Activated CD8-positive, alpha-beta memory T cell treated with anti-CD3 and anti-CD28 coated beads for 1 hour (primary cell): ENCODE measurements at places on chromosomes 7 and 10.

DNA sequence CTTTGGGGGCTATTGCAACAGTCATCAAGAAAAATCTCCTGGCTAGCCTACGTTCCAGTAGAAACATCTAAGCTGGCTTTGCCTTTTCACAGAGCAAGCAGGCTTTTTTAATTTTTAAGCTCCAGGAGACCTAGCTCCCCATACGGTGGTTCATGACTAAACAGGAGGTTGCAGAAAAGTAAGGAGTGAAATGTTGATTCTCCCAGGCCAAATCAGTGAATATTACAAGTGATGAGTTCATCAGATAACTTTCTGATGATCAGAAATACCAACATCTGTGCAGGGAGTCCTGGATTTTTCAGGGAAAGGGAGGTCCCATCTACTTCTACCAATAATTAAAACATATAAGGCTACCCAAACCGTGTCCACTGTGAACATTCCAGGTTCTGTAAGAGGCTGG, 477.3 kb upstream of the CELF2 start:
- DNase-seq = no peak

- DNase-seq = no peak
These were observed 724.6 kb upstream of the CELF2 start for GRCh38 chr10:10293041-10293440.

DNA sequence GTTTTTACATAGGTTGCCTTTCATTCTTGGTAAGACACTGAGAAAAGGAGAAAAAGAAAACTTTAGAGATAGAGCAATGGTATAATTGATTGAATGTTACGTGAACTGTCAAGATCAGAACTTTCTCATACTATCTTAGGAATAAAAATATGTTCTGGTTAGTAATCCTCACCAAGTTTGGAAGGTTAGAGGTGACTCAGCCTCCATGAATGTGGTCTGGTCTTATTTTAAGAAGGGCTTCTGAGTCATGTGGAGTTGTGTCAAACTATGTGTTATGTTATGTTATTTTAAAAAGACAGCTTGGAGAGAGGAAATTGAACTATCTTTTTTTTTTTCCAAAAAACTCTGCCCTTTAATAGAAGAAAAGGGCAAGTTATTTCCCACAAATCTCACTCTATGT, 458.6 kb upstream of the KLF6 start:
- DNase-seq = no peak

GRCh38 chr10:22230158-22230833, 12.5 kb upstream of the EBLN1 start:
- no peak for DNase-seq

GRCh38 chr7:146862415-146862814, 745.8 kb downstream of the CNTNAP2 start:
- no peak for DNase-seq

DNA sequence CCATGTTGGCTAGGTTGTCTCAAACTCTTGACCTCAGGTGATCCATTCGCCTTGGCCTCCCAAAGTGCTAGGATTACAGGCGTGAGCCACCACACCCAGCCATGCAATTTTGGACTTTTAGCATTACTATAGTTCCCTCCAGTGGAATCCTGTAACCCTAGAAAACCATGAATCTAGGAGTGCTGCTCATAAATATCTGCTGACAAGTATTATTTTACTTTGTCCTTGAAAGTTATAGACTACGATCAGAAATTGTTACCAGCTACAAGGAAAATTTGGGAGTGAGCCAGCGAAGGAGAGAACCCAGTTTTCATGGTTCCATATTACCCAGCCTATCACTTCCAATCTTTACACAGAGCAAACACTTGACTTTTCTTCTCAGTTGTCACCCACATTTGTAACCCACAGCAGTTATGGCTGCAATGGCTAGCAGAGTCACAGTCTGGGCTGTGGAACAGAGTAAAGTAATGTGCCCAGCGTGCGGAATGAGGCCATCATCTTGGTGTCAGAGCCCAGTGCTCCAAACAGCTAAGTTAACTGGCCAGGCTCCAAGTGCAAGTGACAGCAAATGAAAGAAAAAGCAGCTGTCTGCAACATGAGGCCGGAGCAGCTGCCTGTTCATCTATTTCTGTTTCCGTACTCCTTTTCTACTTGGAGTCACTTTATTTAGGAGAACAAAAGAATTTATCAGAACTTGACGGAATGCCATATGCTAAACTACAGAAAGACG, 29.9 kb downstream of the ZC3HC1 start:
- DNase-seq = no peak

- no peak for DNase-seq
These were observed 280.9 kb downstream of the GRID1 start for GRCh38 chr10:86085686-86086085.

DNA sequence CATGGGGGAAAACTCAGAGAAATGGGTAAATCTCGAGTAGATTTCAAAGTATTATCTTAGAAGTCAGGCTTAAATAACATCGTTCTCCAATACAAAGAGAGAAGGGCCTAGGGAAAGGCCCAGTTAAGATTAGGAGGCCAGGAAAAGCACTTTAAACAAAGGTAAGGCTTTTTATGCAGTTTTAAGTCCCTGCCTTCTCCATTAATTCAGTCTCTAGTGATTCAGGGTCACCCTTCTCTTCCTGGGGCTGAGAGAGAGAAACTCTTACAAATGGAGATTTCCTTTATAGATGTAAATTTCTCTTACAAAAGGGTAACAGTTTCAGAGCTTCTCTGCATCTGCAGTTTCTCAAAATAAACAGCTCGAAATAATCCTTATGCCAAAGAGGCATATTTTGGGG, 179.3 kb downstream of the HECW1 start:
- DNase-seq = no peak

DNA sequence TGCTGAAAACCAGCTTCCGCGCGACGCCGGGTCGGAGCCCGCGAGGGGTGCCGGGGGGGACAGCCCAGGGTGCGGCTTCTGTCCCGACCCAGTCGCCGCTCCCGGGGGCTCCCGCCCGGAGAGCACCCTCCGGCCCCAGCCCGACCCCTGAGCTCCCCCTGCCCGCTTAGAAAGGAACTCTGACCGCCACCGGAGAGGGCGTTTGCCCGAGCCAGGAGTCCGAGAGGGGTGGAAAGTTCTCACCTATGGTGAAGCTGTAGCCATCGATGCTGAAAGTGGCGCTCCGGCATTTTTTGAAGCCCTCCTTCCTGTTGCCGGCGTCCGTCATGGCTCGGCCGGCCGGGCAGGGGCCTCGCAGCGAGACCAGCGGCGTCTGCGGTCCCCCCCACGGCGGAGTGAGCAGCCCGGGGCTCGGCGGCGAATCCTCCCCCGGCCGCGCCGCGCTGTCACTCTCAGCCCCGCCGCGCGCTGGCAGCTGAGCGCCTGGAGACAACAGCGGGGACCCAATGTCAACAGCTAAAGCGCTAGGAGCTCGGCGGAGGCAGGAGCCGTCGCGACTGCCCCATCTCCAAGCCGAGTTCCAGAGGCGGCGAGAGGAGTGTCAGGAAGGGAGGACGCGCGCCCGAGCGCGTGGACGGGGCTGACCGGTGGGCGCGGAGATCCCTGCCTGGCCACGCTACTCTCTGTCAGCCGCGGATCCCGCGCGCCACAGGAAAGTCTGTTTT, 191.6 kb downstream of the LSM5 start:
- no peak for DNase-seq

- DNase-seq = no peak
These were observed 70.2 kb downstream of the PRTFDC1 start for GRCh38 chr10:24882047-24882698.

GRCh38 chr10:57743711-57744110, 524.0 kb downstream of the IPMK start:
- no peak for DNase-seq

- no peak for DNase-seq
These were observed 141.0 kb downstream of the PRKAG2 start for GRCh38 chr7:151735851-151736402.

- DNase-seq = no peak
These were observed 216.1 kb upstream of the ZMIZ1 start for GRCh38 chr10:78852466-78853240.

DNA sequence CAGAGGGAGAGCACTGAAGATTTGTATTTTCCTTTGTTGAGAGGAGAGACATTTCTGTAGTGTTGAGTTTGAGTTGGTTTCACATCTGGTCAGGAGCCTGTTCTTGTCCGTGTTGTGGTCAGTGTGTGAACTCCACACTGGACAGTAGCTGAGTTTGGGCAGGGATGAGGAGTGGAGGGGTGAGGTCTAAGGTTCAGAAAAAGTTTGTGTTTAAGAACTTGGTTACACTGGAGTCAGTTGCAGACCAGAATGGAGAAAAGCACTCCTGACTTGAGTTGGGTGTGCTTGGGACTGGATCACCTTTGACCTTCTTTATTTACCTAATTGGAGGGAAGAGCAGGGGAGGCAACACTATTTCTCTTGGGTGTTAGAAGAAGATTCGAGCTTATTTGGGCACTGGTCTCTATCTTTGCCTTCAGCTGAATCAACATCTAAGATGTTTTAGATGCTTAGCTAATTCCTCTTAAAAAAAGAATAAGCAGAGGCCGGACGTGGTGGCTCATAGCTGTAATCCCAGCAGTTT, 8.9 kb downstream of the LRMDA start:
- DNase-seq = no peak

DNA sequence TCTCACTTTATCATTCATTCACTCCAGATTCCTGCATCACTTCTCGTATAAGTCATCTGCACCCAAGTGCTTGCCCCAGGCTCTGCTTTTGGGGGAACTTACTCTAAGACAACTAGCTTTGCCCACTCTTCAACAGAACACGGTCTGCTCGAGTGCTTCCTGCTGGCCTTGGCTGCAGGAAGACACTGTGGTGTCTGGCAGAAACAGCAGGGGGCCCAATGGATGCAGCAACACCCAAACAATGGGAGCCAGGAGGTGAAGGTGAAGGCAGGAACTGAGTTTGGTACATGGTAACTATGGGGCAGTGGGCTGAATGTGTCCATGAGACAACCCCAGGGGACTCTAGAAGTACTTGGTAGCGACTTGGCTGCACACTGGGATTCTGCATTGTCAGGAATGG, 344.0 kb downstream of the REEP3 start:
- no peak for DNase-seq

- DNase-seq = no peak
These were observed 126.0 kb downstream of the SKIDA1 start for GRCh38 chr10:21399392-21400035.

DNA sequence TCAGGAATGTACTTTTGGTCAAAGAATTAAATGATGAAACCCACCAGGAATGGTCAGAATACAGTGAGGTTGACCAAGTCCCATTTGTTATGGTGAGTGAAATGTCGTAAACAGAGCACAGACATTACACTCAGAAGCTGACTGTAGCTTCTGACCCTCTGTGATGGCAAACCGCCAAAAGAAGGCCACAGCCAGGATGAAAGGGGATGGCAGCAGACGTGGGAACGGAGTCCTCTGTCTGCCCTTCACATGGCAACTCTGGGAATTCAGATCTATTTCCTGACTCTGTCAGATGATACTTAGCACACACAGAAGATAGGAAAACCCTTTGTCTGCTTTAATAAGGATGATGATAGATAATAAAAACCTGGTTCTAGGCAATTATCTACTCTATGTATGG, 757.1 kb downstream of the SORCS3 start:
- DNase-seq = no peak

GRCh38 chr7:75698358-75698757, 40.4 kb downstream of the HIP1 start:
- no peak for DNase-seq

- no peak for DNase-seq
These were observed 64.0 kb downstream of the PDZD8 start for GRCh38 chr10:117311261-117311660.

DNA sequence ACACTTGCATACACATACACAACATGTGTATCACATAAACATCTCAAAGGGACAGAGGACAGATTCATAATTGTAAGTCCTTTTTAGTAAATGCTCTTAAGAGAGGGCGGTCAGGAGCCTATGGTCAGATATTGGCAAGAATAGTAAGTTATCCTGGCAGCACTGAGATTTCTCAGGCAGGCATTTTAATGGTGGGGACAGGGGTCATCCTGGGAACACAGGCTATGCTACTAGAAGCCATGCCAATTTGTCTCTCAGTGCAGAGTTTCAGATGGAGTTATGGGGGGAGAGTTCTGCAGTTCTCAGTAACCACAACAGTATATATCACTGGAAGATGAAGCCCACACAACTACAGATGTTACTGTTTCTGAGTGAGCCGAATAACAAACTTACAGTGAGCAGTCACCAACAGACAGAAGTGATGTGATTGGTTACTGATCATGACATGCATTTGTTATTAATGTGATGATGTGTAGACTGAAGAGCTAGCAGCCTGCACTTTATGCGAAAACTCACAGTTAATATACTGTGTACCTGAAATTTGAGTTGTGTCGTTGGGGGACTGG, 16.4 kb downstream of the ZNF487 start:
- no peak for DNase-seq

DNA sequence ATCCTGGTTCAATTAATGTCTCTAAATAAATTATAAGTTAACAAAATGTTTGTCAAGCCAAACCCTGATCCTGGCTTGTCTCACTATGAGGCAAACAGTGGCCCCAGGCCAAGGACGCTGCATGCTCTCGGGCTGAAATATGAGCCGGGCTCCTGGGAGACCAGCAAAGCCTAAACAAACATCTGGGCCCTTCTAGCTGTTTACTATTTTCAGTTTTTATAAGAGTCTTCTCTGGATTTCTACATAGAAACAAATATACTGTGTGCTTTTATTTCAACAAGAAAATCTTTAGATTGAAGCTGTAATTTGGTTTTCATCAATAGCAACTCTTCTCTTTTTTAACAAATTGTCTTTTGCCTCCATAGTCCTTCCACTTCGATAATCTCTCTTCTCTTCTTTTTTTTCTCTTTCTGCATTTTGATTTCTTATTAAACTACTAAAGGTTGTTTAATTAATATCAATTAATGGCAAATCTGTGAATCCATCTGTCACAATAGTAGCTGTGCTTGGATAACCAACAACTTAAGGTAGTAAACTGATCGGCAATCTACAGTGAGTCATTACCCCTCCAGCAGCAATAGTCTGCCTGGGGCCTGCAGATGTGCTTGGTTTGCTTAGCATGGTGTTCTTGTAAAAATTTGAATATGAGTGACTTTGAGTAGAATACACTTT, 83.3 kb upstream of the DNAJC1 start:
- no peak for DNase-seq

DNA sequence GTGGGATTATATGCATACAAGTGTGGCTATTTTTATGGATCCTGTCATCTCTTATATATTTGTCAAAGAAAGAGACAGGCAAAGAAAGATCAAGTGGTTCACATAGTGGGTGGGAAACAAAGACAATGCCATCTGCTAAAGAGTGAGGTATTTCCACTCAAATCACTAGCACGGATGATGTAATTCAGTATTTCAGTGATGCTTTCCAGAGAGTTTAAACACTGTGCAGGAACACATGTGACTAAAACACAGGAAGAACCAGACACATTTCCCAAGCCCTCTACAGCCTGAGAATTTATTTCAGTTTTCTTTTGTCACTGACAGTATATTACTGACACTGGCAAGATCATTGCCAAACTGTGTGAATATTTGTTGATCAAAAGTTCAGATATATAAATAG, 885.7 kb upstream of the CELF2 start:
- no peak for DNase-seq

GRCh38 chr7:26397796-26398426, 106.2 kb downstream of the SNX10 start:
- DNase-seq = no peak
